Activated CD4-positive, alpha-beta T cell treated with anti-CD3 and anti-CD28 coated beads, Interleukin-2, amount 50 U/mL, for 16 hours (primary cell): ENCODE measurements at places on chromosomes 1 and 21.
A peak's percentile ranks its signal among the peaks of the same experiment; 100 is the strongest.

GRCh38 chr21:42486531-42486930, 9.5 kb downstream of the RSPH1 start:
- no peak for DNase-seq

- no peak for DNase-seq
These were observed 526.9 kb downstream of the MATN1 start for GRCh38 chr1:30196457-30196856.

GRCh38 chr1:160800645-160801408, 4.9 kb downstream of the LY9 start:
- peak; percentile 63 for DNase-seq

DNA sequence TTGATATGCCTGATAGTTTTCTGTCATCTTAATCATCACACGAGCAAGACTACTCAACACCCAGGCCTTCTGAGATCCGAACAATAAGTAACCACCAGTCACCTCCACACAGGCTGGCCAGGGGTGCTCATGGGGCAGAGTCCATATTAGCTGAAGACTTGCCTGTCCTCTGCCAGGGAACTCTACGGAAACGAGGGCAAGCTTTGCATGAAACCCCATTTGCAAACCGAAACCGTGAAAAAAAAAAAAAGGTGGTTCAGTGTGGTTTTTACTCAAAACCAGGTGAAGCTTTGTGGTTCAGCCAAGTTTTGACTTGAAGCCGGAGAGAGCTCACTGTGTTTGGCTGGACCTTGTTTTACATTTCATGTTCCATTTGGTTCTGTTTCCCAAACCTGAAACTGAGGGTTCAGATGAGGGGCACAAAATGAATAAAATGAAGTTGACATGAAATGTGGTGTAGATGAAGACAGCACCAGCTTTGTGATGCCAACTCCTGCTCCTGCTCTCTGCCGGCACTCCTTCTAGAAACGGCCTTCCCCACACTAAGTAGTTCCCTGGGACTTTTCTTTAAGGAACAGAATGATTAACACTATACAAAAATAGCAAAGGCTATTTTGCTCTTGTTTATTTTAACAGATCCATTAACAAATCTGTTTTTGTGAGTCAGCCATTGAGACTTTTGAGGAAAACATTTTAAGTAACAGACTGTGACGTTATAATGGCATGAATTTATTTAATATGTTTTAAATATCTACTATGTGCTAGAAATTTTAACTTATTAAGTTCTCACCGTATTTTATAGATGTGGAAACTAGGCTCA, 74.7 kb downstream of the RUNX1 start:
- peak; percentile 76 for DNase-seq

GRCh38 chr1:14538335-14538734, 60.1 kb upstream of the KAZN start:
- DNase-seq: no peak

GRCh38 chr1:151457911-151458801, 1.1 kb downstream of the POGZ start:
- DNase-seq: peak; percentile 58

- no peak for DNase-seq
These were observed 28.6 kb downstream of the KRTAP10-1 start for GRCh38 chr21:44511219-44511937.

- DNase-seq: no peak
These were observed 18.9 kb upstream of the COL6A2 start for GRCh38 chr21:46078978-46079351.

- no peak for DNase-seq
These were observed 43.7 kb upstream of the MAB21L3 start for GRCh38 chr1:116067566-116067890.

DNA sequence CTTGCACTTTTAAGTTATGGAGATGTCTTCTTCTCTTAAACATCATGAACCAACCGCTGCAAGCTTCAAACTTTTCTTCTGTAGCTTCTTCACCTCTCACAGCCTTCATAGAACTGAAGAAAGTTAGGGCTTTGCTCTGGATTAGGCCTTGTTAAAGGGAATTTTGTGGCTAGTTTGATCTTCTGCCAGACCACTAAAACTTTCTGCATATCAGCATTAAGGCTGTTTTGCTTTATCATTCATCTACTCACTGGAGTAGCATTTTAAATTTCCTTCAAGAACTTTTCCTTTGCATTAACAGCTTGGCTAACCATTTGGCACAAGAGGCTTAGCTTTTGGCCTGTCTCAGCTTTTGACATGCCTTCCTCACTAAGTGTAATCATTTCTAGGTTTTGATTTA, 43.0 kb upstream of the RGL1 start:
- DNase-seq: no peak

- no peak for DNase-seq
These were observed 13.3 kb downstream of the AKNAD1 start for GRCh38 chr1:108843390-108844137.

- DNase-seq: no peak
These were observed 347.6 kb downstream of the PTPRC start for GRCh38 chr1:198986442-198986841.

- DNase-seq: peak; percentile 57
These were observed 23.1 kb downstream of the DYRK3 start for GRCh38 chr1:206658264-206658980.

DNA sequence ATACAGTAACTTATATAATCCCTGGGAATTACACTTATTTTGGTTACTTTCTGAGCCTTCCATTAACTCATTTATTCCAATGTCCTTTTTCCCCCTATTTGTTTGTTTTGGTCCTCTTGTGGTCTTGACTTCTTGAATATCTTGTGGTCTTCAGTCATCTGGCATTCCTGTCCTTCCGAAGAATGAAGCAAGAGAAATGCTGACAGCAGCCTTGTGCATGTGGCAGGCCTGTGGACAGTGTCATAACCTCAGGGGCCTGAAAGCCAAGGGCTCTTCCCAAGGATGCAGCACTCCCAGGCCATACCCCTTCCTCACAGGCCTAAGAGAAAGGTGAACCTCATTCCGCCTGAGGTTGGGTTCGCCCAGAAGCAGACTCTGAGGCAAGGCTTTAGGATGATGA, 470.2 kb downstream of the DISC1 start:
- no peak for DNase-seq

DNA sequence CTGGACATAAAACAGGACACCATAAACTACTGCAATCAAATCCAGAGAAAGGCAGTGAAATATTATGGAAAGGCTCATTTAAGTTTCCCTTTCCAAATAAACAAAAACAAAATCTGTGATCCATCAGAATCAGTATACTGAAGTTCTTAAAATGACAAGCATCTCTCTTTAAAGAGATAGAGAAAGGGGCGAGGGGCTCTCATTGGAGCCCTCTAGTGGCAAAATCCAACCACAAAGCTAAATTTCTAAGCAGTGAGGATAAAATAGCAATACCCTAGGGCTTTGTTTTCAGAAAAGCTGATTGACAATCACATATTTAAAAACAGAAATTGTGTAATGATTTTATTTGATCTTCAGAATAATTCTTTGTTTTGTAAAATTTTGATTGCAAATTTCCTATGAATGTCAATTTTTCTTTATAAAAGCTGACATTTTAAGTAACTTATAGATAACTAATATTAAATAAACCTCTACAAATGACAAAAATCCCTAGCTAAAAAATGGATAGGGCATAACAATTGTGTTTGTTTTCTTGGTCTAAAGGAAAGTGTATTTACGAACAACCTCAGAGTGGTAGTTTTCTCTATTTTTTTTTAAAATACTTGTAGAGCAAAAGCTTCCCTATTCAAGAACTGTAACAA, 138.2 kb downstream of the COL24A1 start:
- peak; percentile 16 for DNase-seq

GRCh38 chr1:1291023-1291528, 10.8 kb downstream of the SCNN1D start:
- DNase-seq: no peak

DNA sequence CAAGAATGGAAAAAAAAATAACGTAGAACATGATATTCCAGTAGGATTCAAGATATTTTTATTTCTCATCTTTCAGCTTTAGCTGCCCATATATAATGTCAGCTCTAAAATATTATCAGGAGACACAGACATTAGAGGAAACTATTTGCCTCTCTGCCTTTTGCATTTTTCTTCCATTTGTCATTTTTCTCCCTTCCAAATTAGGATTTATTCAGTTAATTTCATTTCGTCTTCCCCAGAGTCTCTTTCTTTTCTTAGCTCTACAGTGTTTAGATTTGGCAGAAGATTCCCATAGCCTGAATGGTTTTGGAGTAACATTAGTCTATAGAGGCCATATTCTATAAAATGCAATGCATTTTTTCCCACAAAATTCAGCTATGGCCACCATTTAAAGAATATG, 5.1 kb upstream of the ENAH start:
- DNase-seq: no peak

DNA sequence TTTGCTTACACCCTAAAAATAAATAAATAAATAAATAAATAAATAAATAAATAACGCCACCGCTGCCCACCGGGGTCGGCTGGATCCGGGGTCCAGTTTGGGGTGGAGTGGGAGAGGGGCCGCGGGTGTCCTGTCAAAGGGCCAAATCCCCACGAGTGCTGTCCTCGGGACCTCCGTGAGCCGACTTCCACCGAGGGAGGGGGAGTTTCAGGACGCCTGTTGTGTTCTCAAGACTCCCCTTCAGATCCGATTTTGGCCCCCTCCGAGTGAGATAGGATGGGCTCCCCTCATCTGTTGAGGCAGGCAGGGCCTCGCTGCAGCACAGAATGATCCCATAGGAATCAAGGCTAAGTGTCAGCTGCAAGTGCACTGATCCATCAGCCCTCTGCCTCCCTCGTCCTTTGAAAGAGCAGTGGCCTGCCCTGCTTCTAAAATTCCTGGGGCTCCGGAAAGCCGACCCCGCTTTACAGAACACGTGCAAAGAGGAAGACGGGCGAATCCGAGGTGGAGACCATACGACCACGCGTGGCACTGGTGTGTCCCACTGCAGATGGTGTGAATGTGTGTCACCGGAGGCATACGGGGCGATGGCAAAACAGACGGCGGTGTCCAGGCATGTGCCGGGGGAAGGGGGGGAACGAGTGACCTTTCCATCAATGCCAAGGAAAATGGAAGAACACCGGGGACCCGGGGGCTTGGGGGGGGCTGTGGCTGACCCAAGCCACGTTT, 3880.5 kb downstream of the SRGAP2C start:
- no peak for DNase-seq

GRCh38 chr1:23098463-23099170, 70.0 kb downstream of the LUZP1 start:
- DNase-seq: peak; percentile 68

DNA sequence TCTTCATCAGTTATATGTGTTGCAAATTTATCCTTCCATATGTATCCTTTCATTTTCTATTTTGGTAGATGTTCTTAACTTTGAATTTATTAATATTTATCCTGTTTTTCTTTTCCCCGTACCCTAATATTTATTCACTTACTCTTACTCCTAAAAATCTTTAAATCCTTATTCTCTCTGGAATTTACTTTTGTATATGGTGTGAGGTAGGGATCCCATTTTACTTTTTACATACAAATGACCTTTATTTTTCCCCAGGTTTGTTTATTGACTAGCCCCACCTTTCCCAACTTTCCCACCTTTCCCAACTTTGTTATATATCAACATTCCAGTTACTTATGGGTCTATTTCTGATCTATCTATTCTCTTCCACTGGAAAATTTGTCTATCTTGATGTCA, 21.7 kb upstream of the ADAR start:
- DNase-seq: no peak

- DNase-seq: no peak
These were observed 6.8 kb downstream of the HCRTR1 start for GRCh38 chr1:31624309-31624708.

- DNase-seq: no peak
These were observed 341.3 kb upstream of the TMPRSS15 start for GRCh38 chr21:18744840-18745239.

DNA sequence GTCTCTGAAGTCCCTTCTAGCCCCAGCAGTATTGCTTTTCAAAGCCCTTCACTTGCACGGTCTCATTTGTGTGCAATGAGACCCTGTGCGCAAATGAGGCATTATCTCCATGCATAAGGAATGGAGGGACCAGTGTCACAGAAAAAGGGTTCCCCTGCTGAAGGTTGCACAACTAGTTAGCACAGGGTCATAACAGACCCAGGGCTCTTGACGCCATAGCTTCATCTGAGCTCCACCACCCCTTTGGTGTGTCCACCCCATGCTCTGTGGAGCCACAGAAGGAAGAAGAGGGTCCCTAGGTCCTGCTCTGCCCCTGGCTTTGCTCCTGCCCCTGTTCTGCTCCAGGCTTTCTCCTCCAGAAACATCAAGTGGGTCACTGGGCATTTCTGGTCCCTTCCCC, 12.6 kb downstream of the SH2D2A start:
- DNase-seq: no peak

DNA sequence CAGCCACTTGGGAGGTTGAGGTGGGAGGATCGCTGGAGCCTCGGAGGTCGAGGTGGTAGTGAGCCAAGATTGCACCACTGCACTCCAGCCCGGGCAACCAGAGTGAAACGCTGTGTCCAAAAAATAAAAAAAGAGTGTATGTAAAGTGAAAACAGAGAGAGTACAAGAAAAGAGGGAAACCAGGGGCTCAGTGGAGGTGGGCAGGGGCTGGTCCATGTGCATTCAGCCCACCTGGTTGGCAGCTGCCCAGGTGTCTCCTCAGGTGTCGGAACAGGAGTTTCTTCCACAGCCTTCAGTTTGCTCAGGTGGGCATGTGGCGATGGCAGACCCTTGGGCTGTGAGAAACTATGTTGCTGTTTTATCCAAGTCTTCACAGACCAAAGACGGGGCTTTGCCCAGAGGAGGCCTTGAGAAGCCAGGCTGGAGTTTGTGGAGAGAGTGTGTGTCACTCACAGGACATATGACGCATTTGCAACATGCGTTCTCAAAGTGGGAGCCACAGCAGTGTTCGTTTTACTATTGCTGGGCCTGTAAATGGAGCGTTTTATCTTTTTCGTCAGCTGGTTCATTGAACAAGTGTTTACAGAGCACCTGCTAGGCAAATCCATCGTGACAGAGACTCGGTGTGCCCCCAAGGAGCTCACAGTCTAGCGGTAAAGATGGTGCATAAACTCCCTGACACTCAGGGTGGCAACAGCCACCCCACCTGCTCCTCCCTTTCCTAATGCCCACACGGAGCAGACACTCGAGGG, 22.4 kb upstream of the SAMD11 start:
- no peak for DNase-seq

- DNase-seq: no peak
These were observed 78.5 kb downstream of the NMNAT2 start for GRCh38 chr1:183339556-183340167.

- no peak for DNase-seq
These were observed 87.6 kb downstream of the DRAM2 start for GRCh38 chr1:111052246-111052645.

- no peak for DNase-seq
These were observed 42.9 kb upstream of the TARBP1 start for GRCh38 chr1:234521836-234522235.

- DNase-seq: no peak
These were observed 17.0 kb downstream of the CLIC4 start for GRCh38 chr1:24762133-24762676.
